ENCODE measurements at places on chromosomes 12 and 14. TPM values are rescaled to one million over a fixed set of nuclear protein-coding genes. Genes with fewer than 3 reads are reported as not detected.

CCDC88C gene
- total RNA-seq = 12.4 TPM

DNA sequence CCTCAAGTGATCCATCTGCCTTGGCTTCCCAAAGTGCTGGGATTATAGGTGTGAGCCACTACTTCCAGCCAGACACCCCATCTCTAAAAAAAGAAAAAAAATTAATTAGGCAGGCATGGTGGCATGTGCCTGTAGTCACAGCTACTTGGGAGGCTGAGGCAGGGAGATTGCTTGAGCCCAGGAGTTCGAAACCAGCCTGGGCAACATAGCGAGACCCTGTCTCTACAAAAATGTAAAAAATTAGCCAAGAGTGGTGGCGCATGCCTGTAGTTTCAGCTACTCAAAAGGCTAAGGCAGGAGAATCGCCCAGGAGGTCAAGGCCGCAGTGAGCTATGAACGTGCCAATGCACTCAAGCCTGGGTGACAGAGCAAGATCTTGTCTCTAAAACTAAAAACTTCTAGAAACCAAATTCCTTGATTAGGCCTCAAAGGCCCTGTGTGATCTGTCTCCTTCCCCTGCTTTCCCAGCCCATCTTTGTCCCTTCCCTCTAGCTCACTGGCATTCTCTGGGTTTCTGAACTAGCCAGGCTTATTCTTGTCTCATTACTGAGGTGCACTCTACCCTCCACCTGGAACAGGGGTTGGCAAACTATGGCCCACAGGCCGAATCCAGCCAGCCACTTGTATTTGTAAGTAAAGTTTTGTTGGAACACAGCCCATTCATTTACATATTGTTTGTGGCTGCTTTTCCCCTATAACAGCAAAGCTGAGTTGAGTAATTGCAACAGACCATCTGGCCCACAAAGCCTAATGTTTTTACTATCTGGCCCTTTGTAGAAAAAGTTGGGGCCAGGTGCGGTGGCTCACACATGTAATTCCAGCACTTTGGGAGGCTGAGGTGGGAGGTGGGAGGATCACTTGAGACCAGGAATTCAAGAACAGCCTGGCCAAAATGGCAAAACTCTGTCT is 17.2 kb upstream of the TPCN1 start:
- H3K27me3 ChIP-seq = no peaks in the 10 kb centered on the region
- DNase-seq = no peak
- H3K36me3 ChIP-seq = no peaks in the 10 kb centered on the region
- peaks cover 3% of the 10 kb centered on the region for H3K4me1 ChIP-seq

GRCh38 chr12:96241846-96242256 is 47.7 kb downstream of the ELK3 start:
- no peak overlapping the region for H3K4me3 ChIP-seq
- no peaks in the 10 kb centered on the region for H3K27me3 ChIP-seq
- H3K36me3 ChIP-seq = peaks cover 3% of the 10 kb centered on the region
- DNase-seq = peak; percentile 79
- H3K27ac ChIP-seq = peak overlapping the region; percentile 48

GRCh38 chr14:74955229-74956026 is at the start of gene PGF:
PGF (minus strand) TSS chr14:74955597; CDS start chr14:74955242, 355 bp downstream.
- H3K36me3 ChIP-seq = no peaks in the 10 kb centered on the region
- H3K27me3 ChIP-seq = no peaks in the 10 kb centered on the region
- H3K27ac ChIP-seq = no peak within 1 kb of the TSS
- H3K4me1 ChIP-seq = peaks cover 10% of the 10 kb centered on the region
- peak within 1 kb of the TSS; percentile 59 for H3K4me3 ChIP-seq
- DNase-seq = no peak
